ENCODE measurements at places on chromosomes 7 and 10. TPM values are rescaled to one million over a fixed set of nuclear protein-coding genes. Genes with fewer than 3 reads are reported as not detected.

The TMEM213 gene
- polyA plus RNA-seq, result 44.3 TPM

The ASAH2B gene
- polyA plus RNA-seq, result 10.0 TPM

The MAGI2 gene
- 32.8 TPM for polyA plus RNA-seq

The ZMYND11 gene
- polyA plus RNA-seq, result 90.5 TPM

The GNAT3 gene
- polyA plus RNA-seq, result not detected

The OR2A1 gene
- 1.9 TPM for polyA plus RNA-seq

The MEOX2 gene
- polyA plus RNA-seq, result 2.3 TPM

The COBL gene
- 18.5 TPM for polyA plus RNA-seq

The DGKB gene
- polyA plus RNA-seq, result 2.6 TPM

The FFAR4 gene
- polyA plus RNA-seq, result not detected

The CREB3L2 gene
- polyA plus RNA-seq, result 50.7 TPM

The ABCB1 gene
- 16.5 TPM for polyA plus RNA-seq

The IDI2 gene
- not detected for polyA plus RNA-seq

The PITX3 gene
- 1.1 TPM for polyA plus RNA-seq

The IQUB gene
- polyA plus RNA-seq, result 7.2 TPM

The ZPBP gene
- 0.54 TPM for polyA plus RNA-seq

The GARIN1A gene
- 0.83 TPM for polyA plus RNA-seq

The INA gene
- polyA plus RNA-seq, result 0.68 TPM

The INPP5A gene
- polyA plus RNA-seq, result 39.8 TPM

The BHLHA15 gene
- 0.43 TPM for polyA plus RNA-seq

The VGF gene
- polyA plus RNA-seq, result 0.12 TPM

The GIMAP6 gene
- 17.6 TPM for polyA plus RNA-seq

The SLK gene
- polyA plus RNA-seq, result 69.0 TPM

The RADIL gene
- 2.9 TPM for polyA plus RNA-seq

The FHIP2A gene
- polyA plus RNA-seq, result 33.3 TPM
